LNCaP clone FGC (cell line): ENCODE measurements at places on chromosomes 4 and X.

DNA sequence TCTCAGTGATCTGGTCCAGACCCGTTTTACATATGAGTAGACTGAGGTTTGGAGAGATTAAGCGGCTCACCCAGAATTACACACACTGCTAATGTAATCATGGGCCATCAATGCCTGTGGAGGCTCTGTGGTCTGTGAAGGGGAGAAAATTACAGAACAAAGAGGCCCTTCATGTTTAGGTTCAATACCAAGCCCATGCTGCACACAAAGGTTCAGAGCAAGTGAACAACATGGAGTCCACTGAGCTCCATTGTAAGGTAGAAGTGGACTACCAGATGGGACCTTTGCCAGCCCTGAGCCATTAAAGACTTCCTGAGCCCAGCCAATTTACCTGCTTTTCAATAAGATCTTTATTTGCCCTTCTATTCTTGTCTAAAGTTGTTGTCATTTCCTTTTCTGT is 109.8 kb downstream of the LUZP4 start:
- DNase-seq = no peak

DNA sequence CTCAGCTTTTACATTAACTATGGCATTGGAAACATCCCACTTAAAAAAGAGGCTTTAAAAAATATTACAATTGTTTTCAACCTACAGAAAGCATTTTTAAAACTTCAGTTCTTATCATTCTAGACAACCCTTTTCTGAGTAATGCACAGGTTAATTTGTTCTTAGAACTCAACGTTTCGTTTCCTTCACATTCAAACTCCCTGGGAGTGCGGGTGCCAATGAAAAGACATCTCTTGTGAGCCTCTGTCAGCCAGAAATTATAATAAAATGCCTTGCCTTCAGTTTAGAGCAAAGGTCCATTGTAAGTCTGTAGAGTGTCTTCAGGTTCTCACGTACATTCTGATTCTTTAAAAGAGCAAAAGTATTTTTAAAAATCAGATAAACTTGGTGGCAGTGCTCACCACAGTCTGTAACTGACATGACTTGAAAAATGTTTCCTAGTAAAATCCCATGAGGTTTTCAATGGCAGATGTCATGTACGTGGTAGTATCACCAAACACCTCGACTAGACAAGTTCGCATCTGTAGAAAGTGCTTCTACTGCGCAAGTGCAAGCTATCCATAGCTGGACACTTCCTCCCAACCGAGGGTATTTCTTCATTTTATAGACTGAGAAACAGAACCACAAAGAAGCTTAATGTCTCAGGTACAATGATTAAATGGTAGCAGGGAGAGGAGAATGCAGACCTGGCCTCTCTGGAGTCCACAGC is 65.8 kb downstream of the HAUS3 start:
- no peak for DNase-seq

DNA sequence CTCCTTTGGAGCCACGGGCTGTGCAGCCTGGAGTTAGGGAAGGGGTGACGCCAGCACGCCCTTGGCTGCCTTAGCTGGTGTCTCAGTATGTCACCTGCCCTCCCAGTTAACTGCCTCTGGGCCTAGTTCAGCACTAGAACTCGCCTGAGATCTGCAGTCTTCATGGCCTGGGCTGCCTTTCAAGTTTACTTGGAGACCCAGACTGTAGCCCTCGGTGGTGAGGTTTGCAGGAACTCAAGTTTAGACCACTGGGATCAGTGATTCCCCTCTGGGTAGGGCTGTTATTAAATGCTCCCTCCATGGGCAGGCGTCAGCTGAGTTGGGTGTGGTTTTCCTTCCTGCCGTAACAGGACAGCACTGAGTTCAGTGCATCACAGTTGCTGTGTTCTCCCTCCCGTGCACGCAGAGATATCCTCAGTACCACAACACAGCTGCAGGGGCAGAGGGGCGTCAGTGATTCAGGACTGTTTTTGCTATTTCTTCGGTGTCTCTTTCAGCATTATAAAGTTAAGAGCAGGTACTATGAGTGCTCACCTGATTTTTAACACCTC is 30.5 kb downstream of the PLAC8 start:
- no peak for DNase-seq

DNA sequence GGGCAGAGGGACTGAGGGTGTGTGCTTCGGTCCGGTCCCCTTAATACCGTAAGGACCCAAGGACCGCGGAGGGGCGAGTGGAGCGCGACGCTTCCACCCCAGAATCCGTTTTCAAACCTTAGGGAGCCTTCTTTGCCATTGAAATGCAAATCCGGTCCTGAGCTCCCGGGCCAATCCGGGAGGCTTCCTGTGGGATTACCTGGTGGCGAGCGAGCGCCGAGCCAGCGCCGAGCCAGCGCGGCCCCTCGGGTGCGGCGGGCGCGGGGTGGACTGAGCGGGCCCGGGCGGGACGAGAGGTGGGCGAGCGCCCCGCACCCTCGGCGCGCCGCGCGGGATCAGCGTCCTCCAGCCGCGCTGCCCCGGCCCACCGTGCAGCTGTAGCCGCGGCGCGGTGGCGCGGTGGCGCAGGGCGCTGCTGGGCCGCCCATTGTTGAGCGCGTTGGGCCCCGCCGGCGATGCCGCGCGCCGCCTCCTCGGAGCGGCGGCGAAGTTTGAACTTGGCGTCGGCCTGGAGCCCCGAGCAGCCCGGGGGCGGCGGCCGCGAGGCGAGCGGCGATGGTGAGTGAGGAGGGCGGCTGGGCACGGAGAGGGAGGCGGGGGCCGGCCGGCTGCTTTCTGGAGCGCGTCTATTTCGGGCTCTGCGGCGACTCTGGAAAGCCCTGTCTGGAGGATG is 208.7 kb downstream of the SOWAHB start:
- DNase-seq = no peak

DNA sequence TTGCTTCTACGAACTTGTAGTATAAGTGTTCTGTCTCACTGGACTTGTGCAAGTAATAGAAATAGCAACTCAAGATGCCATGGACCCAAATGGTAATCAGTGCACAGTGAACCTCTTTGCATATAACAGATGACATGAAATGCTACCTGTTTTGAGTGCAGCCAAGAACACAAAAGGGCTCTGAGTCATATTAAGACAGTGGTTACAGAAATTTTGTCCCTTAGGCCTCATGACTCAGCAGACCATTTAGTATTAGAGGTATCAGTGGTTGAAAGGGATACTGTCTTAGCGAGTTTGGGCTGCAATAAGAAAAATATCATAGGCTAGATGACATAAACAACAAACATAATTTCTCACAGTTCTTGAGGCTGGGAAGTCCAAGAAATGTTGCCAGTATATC is 502.9 kb upstream of the PCDH10 start:
- DNase-seq = no peak

- no peak for DNase-seq
Observed at GRCh38 chr4:98609934-98610333, 48.5 kb downstream of the TSPAN5 start.
